ENCODE measurements at places on chromosomes 1 and 21. TPM values are rescaled to one million over a fixed set of nuclear protein-coding genes. Genes with fewer than 3 reads are reported as not detected.

The DCST1 gene
- total RNA-seq = not detected

- no peak for DNase-seq
Measured at GRCh38 chr1:173823781-173824314, 625 bp upstream of the DARS2 start.

The KCNQ4 gene
- total RNA-seq = 0.64 TPM

GRCh38 chr1:79322511-79323027, 316.0 kb upstream of the ADGRL4 start:
- DNase-seq = no peak

The DPM3 gene
- total RNA-seq = 29.2 TPM

- DNase-seq = no peak
Measured at GRCh38 chr1:112711041-112711440, 4.1 kb downstream of the PPM1J start.

DNA sequence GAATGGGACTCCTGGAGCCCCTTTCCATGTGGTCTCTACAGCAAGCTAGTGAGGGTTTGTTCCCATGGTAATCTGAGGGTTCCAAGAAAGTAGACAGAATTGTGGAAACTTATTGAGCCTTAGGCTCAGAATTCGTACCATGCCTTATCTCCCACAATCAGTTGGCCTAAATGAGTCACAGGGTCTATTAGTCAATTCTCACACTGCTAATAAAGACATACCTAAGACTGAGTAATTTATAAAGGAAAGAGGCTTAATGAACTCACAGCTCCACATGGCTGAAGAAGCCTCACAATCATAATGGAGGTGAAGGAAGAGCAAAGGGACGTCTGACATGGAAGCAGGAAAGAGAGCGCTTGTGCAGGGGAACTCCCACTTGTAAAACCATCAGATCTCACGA, 106.6 kb upstream of the CXADR start:
- DNase-seq = no peak

DNA sequence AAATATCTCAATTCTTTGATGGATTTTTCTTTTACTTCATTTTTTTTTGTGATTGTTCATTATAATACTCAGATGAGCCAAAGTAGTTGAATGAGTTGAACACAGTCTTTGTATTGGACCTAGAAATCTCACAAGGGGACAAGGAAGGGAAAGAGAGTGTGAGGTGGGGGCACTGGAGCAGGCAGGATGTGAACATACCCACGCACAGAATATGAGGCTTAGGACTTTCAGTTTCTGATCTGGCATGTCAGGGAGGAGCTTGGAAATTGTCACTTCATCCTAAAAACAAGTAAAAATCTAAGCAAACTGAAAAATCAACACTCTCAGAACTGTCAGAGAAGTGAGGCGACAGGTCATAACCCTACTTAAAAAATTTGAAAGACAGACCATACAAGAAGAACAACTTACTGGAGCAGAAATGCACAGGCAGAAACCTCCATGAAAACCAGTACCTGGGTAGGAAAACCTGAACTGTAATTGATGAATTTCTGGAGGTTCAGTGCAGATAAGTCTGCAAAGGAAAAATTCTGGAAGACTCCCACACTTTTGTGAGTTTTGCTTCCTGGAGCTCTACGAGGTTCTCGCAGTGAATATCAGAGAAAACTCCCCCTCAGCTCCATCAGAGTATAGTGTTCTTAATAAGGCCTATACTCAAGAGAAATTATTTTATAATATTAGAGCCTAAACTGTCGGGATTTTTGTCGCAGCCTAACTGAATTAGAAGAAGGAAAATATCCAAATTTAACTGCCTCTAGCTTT, 3.6 kb upstream of the PTGS2 start:
- no peak for DNase-seq

DNA sequence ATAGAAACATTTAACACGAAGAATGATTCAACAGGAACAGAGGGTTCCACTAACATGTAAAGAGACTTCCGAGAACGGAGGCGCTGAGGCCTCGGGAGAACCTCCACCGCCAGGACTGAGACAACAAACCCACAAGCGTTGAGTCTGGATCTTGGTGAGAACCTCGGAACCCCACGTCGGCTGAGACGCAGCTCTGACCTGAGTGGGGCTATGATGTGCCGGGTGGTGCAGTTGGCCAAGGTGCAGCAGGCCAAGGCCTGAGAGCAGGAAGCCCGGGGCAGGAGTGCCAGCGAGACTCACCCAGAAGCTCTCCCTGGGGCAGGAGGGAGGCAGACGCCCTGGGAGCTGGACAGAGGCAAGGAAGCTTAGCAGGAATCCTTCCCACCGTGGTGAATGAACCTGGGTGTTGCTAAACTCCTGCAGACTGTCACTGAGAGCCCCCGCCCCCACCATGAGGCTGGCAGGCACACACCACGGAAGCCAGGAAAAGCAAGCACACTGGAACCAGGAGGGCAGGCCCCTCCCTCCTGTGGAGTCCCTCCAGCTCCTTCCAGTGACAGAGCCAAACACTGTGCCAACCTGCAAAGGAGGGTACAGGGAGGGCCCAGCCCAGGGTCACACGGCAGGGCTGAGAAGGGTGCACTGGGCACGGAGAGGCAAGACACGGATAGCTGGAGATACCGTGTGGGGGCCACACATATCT, 34.8 kb downstream of the WDR4 start:
- no peak for DNase-seq

- no peak for DNase-seq
Measured at GRCh38 chr1:158830904-158831507, at the start of gene MNDA. MNDA (plus strand) TSS chr1:158831351; CDS start chr1:158842154, 10,803 bp downstream.

- DNase-seq = peak; percentile 53
Measured at GRCh38 chr1:19811206-19811851, 3.8 kb downstream of the RNF186 start.

The APOBEC4 gene
- not detected for total RNA-seq

- DNase-seq = no peak
Measured at GRCh38 chr1:208850442-208850841, 606.3 kb upstream of the PLXNA2 start.

The CLCNKB gene
- not detected for total RNA-seq

GRCh38 chr1:39653546-39654031, 14.1 kb upstream of the HEYL start:
- DNase-seq = peak; percentile 74

The PPIH gene
- 133 TPM for total RNA-seq

DNA sequence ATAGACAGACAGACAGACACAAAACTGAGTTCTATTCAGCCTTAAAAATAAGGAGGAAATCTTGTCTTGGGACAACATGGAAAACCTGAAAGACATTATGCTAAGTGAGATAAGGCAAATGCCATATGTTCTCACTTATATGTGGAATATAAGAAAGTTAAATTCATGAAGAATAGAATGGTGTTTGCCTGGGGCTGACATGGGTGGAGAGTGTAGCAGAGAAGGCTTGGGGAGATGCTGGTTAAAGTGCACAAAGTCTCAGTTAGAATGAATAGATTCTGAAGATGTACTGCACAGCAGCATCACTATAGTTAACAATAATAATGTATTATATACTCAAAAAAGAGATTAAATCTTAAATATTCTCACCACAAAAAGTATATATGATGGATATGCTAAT, 355.5 kb downstream of the LRRIQ3 start:
- DNase-seq = no peak

- DNase-seq = no peak
Measured at GRCh38 chr1:209417761-209418160, 165.8 kb upstream of the CAMK1G start.

DNA sequence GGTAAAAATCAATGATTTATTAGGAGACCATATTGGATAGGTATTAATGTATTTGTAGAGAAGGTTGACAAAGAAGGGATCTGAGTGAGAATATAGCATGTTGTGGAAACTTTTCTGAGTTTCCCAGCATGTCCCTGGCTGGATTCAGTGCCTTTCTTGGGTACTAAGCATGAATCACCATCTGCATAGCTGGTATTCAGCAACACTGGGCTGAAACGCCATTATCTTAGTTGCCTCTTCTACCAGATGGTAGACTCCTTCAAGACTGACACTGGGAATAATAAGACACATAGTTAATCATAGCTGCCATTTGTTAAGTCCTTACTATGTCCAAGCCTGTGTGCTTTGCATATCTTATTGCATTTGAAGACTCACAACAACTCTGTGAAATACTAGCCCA, 45.5 kb downstream of the ATP5PF start:
- DNase-seq = no peak

The WDR47 gene
- total RNA-seq = 6.1 TPM

- no peak for DNase-seq
Measured at GRCh38 chr1:18681423-18681835, 50.8 kb downstream of the PAX7 start.

GRCh38 chr1:68359045-68359444, 90.7 kb downstream of the RPE65 start:
- DNase-seq = no peak

The DNAH14 gene
- 1.0 TPM for total RNA-seq

DNA sequence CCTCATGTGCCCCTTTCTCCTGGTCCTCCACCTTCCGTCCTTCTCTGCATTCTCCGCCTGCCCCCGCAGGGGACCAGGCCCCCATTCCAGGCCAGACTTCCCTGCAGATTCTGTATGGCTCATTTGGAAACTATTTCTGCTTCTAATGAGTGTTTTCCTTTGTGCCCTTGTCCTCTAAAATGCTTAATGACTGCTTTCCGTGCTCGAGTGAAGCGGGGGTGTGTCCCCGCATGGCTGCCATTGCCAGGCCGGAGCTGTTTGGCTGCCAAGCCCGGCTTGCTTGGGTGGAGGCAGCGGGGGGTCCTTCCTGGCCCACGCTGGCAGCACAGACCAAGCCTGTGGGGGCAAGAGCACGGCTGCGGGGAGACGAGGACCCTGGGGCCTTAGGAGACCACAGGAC, 299.3 kb upstream of the VAMP3 start:
- no peak for DNase-seq

DNA sequence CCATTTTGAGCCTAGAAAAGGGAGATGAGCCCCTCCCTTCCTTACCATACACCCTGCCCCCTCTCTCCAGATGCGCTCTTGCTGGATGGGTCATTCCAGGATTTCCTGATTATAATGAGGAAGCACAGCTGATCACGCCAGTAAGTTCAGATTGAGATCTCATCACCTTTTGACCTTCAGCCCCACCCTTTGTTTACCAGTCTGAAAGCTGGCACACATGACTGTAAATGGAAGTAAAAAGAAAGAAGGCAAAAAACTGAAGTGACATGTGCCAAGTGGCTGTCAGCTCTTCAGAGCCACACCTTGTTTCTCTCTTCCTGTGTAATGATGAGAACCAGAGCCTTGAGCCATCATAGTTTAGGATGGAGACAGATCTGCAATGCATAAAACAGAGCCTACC, 27.9 kb downstream of the S1PR1 start:
- no peak for DNase-seq

GRCh38 chr1:246091477-246091876, 415.6 kb downstream of the SMYD3 start:
- no peak for DNase-seq

DNA sequence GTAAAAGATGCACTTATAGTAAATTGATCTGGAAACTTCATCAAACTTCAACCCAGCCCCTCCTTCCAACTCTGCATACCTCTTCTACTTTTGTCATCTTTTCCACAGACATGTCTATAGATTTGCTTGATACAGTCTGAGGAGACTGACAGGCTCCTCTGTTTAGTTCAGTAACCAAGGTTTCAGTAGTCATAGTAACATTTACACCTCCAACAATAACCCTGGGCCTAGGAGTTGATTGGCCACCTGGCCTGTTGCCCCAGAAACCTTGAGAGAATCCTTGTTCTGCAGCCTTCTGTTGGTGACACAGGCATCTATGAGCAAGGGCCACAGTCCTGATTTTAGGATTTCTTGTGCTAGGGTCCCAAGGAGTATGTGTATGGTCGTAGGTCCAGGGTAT, at the start of gene CFAP141:
Gene CFAP141, minus strand, starts transcription at position 138 of the 400 bp plus-strand sequence. Its CDS starts 26 bp downstream, at position 112.
- DNase-seq = peak; percentile 48

The STK40 gene
- 43.1 TPM for total RNA-seq

The TMEM81 gene
- total RNA-seq = 2.4 TPM

The ZSWIM5 gene
- 0.37 TPM for total RNA-seq
